HEK293T (cell line): ENCODE measurements at places on chromosomes 5 and 9.

DNA sequence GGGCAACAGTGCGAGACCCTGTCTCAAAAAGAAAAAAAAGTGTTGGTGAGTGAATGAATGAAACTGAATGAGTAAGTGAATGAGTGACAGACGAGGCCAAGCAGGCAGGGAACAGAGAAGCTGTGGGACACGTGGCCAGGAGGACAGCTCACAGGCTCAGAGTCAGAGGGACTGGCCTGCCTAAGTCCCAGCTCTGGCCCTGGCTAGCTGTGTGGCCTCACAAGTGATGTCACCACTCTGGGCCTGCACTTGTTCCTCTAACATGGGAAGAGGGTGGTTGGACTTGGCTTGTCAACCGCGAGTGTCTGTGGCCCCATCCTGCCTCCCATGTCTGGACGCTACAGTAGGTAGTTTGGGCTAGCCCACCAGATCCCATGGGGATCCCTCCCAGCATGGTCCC is 4.7 kb upstream of the PLPP7 start:
- no peak for DNase-seq

GRCh38 chr5:68544648-68545552 is 329.3 kb downstream of the PIK3R1 start:
- DNase-seq, result no peak

DNA sequence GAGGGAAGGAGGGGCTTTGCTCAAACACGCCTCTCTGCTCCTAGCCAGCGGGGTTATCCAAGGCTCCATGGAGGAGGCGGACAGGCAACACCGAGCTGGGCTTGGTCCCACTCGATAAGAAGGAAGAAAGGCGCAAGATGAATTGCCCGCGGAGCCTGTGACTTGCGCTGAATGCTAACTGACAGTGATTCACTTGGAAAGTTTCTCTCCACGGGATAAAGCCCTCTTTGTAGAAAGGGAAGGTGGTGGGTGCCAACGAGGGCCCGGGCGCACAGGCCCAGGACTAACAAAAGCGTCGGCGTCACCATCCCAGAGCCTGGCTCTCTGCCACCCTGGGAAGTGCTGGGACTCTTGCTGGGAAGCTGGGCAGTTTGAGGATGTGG is 76.0 kb downstream of the VAV2 start:
- DNase-seq, result no peak

- DNase-seq, result peak; percentile 58
Measured at GRCh38 chr9:17578911-17579793, at the start of gene SH3GL2. TSS of gene SH3GL2 (plus strand) at chr9:17579066.

GRCh38 chr9:37444890-37445289 is 20.4 kb downstream of the ZBTB5 start:
- DNase-seq, result no peak

DNA sequence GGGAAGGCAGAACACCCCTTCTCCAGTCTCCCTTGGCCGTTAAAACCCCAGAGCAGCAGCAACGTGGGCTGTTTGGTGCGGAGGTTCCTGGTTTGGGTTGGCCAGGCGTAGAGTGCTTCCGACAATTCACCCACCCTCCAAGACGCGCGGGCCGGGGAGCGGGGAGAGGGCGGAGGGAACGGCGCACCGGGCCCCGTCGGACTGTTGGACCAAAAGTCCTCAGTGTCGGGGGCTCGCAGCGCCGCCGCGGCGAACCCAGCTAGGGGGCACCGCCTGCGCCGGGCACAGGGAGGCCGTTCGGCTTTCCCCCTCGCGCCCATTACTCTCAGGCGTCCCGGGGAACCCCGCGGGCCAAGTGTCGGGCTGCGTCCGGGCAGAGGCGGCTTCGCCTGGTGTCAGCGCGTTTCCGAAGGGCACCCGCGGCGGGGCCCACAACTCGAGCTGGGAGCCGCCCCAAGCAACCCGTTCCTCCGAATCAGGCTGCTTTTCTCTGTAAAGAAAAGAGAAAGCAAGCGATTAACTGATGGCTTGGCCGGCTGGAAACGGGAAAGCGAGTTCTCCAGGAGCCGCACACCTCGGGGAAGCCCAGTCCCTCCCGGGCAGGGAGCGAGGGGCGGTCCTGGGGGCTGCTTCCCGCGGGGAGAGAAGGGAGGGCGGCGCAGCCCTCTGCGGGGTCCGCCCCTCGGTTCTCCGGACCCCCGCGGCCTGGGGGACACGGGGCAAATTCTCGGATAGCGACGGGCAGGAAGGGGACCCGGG is 145.5 kb downstream of the ERCC6L2 start:
- DNase-seq, result no peak
